ENCODE measurements at places on chromosomes 12 and 14.

DNA sequence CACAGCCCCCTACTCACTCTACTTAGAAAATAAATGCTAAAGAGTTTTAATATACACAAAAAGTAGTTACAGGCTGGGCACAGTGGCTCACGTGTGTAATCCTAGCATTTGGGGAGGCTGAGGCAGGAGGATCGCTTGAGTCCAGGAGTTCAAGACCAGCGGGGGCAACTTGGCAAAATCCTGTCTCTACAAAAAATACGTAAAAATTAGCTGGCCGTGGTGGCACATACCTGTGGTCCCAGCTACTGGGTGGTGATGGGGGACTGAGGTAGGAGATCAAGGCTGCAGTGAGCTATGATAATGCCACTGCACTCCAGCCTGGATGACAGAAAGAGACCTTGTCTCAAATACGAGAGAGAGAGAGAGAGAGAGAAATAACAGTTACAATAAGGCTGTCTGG lies 9.9 kb upstream of the DYNC1H1 start:
- H3K36me3 ChIP-seq = no peaks in the 10 kb centered on the region
- no peaks in the 10 kb centered on the region for H3K4me1 ChIP-seq
- no peak overlapping the region for H3K4me3 ChIP-seq
- no peak overlapping the region for H3K27ac ChIP-seq

GRCh38 chr12:120006258-120006975 lies 17.4 kb downstream of the BICDL1 start:
- no peaks in the 10 kb centered on the region for H3K36me3 ChIP-seq
- no peaks in the 10 kb centered on the region for H3K4me1 ChIP-seq
- no peaks in the 10 kb centered on the region for H3K27me3 ChIP-seq
- H3K4me3 ChIP-seq = no peak overlapping the region

GRCh38 chr14:89198544-89199329 lies 218.3 kb downstream of the FOXN3 start:
- H3K4me3 ChIP-seq = no peak overlapping the region
- H3K4me1 ChIP-seq = no peaks in the 10 kb centered on the region
- H3K27ac ChIP-seq = no peak overlapping the region
- no peak for DNase-seq
- H3K36me3 ChIP-seq = no peaks in the 10 kb centered on the region
- H3K27me3 ChIP-seq = no peaks in the 10 kb centered on the region

GRCh38 chr14:54535126-54535525 lies 25.4 kb downstream of the CGRRF1 start:
- H3K36me3 ChIP-seq = 0 out of 2 replicates have a peak, but pooled peaks cover 2% of the 10 kb centered on the region
- H3K4me1 ChIP-seq = no peaks in the 10 kb centered on the region
- H3K27me3 ChIP-seq = no peaks in the 10 kb centered on the region
- no peak overlapping the region for H3K4me3 ChIP-seq
- no peak overlapping the region for H3K27ac ChIP-seq
- no peak for DNase-seq

DNA sequence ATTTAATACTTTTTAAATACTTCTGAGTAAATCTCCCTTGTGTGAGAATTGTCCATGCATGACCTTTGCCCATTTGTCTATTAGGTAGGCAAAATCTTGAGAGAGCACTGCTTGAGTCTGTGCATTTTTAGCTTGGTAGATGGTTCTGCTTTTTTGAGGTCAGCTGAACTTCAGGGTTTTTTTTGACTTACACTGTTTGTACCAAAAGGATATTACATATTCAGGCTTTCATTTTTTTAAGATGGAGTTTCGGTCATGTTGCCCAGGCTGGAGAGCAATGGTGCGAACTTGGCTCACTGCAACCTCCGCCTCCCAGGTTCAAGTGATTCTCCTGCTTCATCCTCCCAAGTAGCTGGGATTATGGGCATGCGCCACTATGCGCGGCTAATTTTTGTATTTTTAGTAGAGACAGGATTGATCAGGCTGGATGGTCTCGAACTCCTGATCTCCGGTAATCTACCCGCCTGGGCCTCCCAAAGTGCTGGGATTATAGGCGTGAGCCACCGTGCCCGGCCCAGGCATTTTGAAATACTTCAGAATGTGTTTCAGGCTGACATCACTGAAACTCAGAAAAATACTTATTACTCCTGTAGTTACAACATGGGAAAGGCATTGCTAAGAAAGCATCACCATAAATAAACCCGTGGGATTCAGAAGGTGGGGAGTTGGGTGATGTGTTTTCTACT lies 11.1 kb downstream of the RASSF3 start:
- H3K4me1 ChIP-seq = peaks cover 77% of the 10 kb centered on the region
- peaks cover 2% of the 10 kb centered on the region for H3K36me3 ChIP-seq
- no peak overlapping the region for H3K4me3 ChIP-seq
- DNase-seq = no peak
- H3K27ac ChIP-seq = peak overlapping the region; percentile 73

DNA sequence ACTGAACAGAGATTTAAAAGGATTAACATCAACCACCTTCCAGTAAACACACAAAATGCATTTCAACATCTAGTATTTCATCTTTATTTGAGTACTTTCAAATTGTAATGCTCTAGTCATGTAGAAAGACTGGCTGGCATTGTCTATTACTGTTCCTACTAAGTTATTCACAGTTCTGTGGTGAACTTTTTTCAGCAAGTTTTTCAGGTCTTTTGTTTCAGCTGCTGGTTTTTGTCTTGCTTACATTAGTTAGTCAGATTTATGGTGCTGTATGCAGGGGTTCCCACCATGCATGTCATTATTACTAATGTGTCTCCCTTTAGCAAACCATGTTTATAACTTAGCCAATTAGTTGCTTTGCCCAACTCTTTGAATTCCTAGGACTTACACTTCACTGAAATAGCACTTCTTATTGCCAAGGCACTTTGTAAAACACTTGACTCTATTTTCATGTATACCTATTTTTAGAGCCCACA lies 253.4 kb upstream of the KITLG start:
- H3K4me3 ChIP-seq = no peak overlapping the region
- H3K27me3 ChIP-seq = no peaks in the 10 kb centered on the region
- no peaks in the 10 kb centered on the region for H3K36me3 ChIP-seq
- DNase-seq = no peak

DNA sequence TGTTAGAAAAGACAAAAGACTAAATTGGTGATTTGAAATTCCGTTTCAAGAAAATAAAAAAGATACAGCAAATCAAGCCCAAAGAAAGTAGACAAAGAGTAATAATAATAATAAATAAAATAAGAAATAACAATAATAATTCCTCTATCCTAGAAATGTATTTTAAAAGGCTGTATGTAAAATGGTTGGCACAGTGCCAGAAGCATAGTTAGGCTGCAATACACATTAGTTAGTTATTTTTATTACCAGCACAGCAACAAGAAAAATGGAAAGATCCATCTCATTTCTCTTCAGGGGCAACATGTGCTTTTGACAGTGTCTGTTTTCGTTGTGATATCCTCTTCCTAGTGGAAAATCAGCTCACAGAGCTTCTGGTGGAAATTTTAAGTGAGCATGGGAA lies 174.1 kb upstream of the TMTC1 start:
- no peaks in the 10 kb centered on the region for H3K27me3 ChIP-seq
- no peak overlapping the region for H3K27ac ChIP-seq
- DNase-seq = no peak
- H3K4me1 ChIP-seq = no peaks in the 10 kb centered on the region

DNA sequence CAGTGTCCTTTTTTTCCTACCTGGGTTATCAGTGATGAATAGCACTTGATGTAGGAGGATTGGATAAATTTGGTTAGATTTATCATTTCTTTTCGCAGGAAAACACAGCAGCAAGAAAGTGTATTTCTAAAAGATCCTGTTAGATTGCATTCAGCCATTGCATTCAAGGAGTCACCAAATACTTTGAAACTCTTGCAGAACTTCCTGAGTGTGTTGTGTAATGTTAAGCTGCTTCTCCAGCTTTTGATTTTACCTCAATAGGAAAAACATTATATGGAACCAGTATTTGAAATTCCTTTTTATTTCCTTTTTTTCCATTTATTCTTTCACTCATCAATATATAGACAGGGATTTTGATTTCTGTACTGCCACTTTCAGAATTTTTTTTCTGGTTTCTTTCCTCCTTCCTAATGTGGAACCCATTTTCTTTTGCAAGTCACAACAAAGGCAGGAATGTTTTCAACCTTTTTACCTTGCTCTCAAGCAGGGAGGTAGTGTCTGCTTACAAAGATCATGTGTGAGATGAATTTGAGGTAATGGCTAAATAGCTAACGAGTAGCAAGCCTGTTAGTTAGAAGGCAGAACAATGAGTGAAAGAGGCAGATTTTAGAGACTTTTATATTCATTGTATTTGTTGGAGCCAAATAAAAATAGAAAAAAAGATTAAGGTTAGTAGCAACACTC lies 56.2 kb downstream of the PPHLN1 start:
- no peaks in the 10 kb centered on the region for H3K27me3 ChIP-seq
- H3K4me1 ChIP-seq = no peaks in the 10 kb centered on the region
- H3K4me3 ChIP-seq = no peak overlapping the region
- H3K36me3 ChIP-seq = no peaks in the 10 kb centered on the region
- DNase-seq = no peak
- no peak overlapping the region for H3K27ac ChIP-seq

- no peaks in the 10 kb centered on the region for H3K36me3 ChIP-seq
- no peak for DNase-seq
- H3K27me3 ChIP-seq = no peaks in the 10 kb centered on the region
- H3K4me3 ChIP-seq = no peak overlapping the region
Observed at GRCh38 chr12:70330158-70330557, 35.9 kb upstream of the KCNMB4 start.

GRCh38 chr12:46785382-46785781 lies 40.4 kb downstream of the SLC38A4 start:
- no peak for DNase-seq
- H3K27ac ChIP-seq = no peak overlapping the region
- no peaks in the 10 kb centered on the region for H3K27me3 ChIP-seq
- no peak overlapping the region for H3K4me3 ChIP-seq

DNA sequence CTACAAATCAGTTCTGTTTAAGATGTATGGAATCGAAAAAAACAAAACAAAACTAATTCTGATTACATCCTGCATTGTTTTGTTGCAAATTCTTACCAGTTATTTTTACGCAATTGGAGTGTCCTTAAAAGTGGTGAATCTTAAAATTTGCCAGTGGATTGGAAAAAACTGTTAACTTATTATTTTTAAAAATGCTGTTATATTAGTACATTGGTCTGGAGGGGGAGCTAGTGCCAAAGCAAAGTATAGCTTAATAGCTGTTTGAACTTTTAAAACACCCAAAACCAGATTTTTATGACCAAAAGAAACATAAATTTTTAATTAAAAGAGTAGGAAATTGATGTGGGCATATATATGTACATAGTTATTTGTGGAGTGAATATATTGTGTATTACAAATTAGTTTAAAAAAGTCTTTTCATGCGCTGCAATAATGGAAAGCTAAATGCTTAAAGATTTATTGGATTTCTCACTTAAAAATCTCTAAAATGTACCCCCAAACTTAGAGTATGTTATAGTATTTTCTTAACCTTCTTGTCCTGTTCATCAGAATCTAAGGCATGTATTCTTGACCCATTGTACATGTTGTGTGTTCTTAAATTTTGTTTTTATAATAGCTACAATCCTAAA lies 2.5 kb downstream of the FUT8 start:
- H3K36me3 ChIP-seq = no peaks in the 10 kb centered on the region
- peaks cover 16% of the 10 kb centered on the region for H3K4me1 ChIP-seq
- no peak overlapping the region for H3K4me3 ChIP-seq
- no peak overlapping the region for H3K27ac ChIP-seq

- no peak overlapping the region for H3K4me3 ChIP-seq
- no peak overlapping the region for H3K27ac ChIP-seq
- H3K36me3 ChIP-seq = no peaks in the 10 kb centered on the region
Observed at GRCh38 chr14:54529811-54530210, 20.1 kb downstream of the CGRRF1 start.

- no peak for DNase-seq
- H3K4me1 ChIP-seq = no peaks in the 10 kb centered on the region
- H3K27ac ChIP-seq = no peak overlapping the region
- H3K36me3 ChIP-seq = no peaks in the 10 kb centered on the region
- no peak overlapping the region for H3K4me3 ChIP-seq
Observed at GRCh38 chr14:96181186-96182056, 23.2 kb upstream of the BDKRB2 start.

- no peak overlapping the region for H3K4me3 ChIP-seq
- H3K27ac ChIP-seq = no peak overlapping the region
- peaks cover 9% of the 10 kb centered on the region for H3K4me1 ChIP-seq
- H3K36me3 ChIP-seq = peaks cover 7% of the 10 kb centered on the region
- no peak for DNase-seq
Observed at GRCh38 chr12:8951744-8952143, 2.3 kb upstream of the M6PR start.

DNA sequence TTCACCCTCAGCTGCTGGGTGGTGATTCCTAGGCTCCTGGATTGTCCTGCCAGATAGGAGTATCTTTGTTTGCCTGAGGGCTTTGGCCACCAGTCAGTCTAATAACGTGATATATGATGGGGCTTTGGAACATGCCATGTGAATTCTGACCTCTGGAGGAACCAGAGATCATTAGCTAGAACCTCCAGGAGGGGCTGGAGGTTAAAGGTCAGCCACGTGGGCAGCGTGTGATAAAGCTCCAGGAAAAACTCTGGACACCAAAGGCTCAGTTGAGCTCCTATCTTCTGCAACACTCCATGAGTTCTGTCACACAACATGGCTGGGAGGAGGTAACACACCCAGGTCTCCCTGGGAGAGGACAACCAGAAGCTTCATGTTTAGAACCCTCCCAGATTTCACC lies 251.1 kb downstream of the DAD1 start:
- H3K27me3 ChIP-seq = no peaks in the 10 kb centered on the region
- H3K4me1 ChIP-seq = peaks cover 14% of the 10 kb centered on the region
- H3K4me3 ChIP-seq = no peak overlapping the region
- DNase-seq = no peak
- no peak overlapping the region for H3K27ac ChIP-seq

- no peaks in the 10 kb centered on the region for H3K36me3 ChIP-seq
- H3K27ac ChIP-seq = no peak overlapping the region
- no peak overlapping the region for H3K4me3 ChIP-seq
- DNase-seq = peak; percentile 50
- H3K4me1 ChIP-seq = no peaks in the 10 kb centered on the region
- no peaks in the 10 kb centered on the region for H3K27me3 ChIP-seq
Observed at GRCh38 chr14:68695326-68695768, 97.5 kb downstream of the ZFP36L1 start.

DNA sequence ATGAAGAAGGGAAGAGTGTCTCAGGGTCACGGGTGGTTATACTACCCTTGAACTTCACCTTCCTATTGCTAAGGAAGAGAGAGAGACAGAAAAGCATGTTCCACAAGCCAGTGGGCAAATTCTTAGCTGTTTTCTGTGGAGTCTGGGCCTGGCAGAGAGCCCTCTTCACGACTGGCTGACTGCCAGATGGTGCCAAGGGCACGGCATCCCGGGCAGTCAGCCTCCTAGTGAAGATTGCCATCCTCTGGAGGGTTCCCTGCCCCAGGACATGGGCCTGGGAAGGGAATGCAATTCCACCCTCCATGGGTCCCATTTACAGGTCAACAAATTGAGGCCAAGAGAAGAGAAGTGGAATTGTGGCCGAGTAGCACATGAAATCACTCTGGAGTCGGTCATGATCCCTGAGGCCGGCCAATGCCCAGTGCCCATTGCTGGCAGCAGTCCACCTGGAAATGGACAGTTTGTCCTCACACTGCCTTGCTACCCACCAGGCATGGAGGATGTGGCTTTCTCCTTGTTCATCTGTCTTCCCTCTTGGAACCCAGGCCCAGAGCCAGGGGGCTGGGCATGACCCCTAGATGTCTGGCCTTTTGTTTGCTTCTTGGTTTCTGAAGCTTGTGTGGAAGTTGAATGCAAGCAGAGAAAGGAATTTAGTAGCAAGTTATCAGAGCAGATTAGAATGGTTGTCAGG lies 9.9 kb downstream of the TUNAR start:
- no peaks in the 10 kb centered on the region for H3K27me3 ChIP-seq
- H3K36me3 ChIP-seq = no peaks in the 10 kb centered on the region
- H3K4me3 ChIP-seq = no peak overlapping the region
- DNase-seq = no peak
- H3K4me1 ChIP-seq = no peaks in the 10 kb centered on the region
- no peak overlapping the region for H3K27ac ChIP-seq

Data from Panc1 (cell line).